ENCODE measurements at places on chromosomes 7 and 10.

DNA sequence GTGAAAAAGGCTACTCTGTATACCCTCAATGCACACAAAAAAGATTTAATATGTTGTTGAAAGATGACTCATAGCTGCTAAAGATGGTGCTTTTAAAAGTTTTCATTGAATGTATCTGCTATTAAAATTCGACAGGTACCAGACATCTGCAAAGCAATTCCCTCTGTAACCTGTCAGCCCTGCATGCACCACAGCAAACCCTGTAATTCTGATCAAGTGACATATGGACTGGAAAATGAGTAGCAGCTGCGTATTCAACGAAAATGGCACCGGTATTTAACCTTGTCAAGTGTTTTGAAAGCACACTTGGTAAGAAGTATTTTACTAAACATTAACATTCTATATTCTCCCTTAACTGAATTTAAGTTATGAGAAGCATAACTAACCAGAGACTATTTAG lies 58.2 kb upstream of the PTPRN2 start:
- no peak for DNase-seq

GRCh38 chr10:128804411-128804810 lies 662.6 kb upstream of the MGMT start:
- DNase-seq: no peak

DNA sequence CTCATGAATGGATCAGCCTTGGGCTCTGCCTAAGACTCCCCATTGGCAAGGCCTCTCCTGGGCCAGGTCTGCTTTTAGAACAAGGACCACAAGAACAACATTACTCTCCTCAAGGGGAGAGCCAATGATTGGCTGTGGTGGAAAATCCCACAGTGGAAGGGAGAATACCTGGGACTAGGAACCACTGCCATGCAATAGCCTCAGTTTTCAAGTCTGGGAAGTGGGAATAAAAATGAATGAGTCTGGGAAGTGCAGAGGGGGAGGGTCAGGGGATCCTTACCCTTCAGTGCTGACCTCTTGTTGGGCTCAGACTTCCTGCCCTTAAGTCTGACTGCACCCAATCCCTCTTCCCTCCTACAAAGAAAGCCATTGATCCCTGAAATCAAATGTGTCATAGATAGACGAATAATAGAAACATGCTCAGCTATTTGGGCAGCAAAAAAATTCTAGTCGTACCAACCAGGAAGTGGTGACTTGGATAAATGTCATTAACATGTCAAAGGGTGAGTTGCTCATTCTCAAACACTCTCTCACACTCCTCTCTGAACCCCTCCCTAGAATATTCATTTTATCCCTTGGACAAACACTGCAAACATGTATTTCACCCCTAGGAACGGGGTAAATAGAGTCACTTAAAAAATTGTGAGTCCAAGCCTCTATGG lies 123.6 kb downstream of the SH3PXD2A start:
- DNase-seq: no peak

- DNase-seq: no peak
Measured at GRCh38 chr10:56745490-56745889, 384.4 kb upstream of the ZWINT start.

- no peak for DNase-seq
Measured at GRCh38 chr7:94912085-94912484, 4.7 kb downstream of the PPP1R9A start.

DNA sequence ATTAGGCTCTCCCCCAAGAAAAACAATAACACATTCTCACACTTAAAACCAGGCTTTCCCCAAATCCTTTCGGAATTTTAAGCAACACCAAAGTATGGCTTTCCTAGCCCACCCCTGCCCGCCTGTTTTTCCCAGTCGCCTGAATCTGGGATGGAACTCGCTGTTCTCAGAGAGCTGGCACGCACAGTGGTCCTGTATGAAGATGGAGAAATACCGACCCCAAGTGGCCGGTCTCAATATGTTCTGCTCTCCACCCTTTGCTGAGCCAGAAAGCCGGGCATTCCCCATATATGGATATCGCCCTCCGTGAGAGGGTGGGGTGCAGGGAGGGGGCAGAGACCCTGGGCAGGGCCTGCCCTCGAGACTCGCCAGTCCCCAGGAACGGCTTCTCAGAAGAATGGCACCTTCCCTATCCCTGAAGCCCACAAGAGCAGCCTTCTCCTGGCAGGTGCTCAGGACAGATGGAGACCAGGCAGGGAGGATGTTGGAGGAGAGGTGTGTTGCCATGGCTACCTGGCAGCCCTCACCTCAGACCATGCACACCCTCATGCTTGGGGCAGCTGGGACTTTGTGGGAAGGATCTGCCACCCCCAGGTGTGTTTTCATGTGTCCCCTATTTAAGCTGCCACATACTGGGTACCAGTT lies 3.4 kb downstream of the TACR2 start:
- DNase-seq: no peak

- no peak for DNase-seq
Measured at GRCh38 chr10:103769176-103769575, 86.2 kb downstream of the SH3PXD2A start.

GRCh38 chr10:132321726-132322125 lies 10.3 kb upstream of the LRRC27 start:
- no peak for DNase-seq

- DNase-seq: no peak
Measured at GRCh38 chr10:101573885-101574753, 13.9 kb downstream of the POLL start.

- DNase-seq: no peak
Measured at GRCh38 chr10:132361581-132362101, 29.6 kb downstream of the LRRC27 start.

GRCh38 chr10:42551582-42552187 lies 86.7 kb downstream of the ZNF33B start:
- no peak for DNase-seq

DNA sequence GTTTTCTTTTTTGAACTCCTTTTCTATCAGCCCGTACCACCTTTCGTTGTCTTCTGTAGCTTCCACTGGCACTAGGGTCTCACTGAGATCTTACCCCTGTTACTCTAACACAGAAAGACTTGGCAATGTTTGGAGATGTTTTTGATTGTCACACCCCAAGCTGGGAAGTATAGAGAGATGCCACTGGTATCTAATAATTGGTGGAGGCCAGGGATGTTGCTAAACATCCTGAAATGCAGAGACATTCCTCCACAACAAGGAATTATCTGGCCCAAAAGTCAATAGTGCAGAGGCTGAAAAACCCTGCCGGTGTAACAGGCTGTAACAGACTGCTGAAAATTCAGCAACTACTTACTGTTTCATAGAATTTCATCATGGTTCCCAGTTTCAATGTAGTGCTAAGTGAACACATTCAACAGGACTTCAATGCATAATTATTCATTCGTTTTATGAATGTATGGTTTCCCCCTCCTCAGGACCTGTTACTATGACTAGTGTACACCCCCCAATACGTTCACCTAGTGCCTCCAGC lies 115.9 kb downstream of the TRIM24 start:
- no peak for DNase-seq

DNA sequence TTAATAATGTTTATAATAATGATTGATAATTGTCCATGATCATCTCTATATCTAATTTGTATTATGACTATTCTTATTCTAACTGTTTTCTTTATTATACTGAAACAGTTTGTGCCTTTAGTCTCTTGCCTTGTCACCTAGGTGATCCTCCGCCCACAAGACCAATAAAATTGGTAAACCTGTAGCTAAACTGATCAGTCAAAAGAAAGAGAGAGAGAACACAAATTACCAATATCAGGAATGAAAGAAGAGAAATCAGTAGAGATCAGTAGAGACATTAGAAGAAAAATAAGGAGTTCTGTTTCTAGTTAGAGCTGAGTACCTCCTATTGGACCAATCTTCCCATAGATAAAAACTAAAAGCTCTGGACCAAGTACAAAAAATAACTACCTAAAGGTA lies 6.1 kb upstream of the COA1 start:
- no peak for DNase-seq

- DNase-seq: no peak
Measured at GRCh38 chr7:26594553-26594952, 269.8 kb downstream of the SKAP2 start.

- DNase-seq: no peak
Measured at GRCh38 chr10:71970869-71971268, 6.7 kb downstream of the CHST3 start.
